ENCODE measurements at places on chromosomes 5 and 9.

GRCh38 chr9:125436613-125437443 lies 175.2 kb downstream of the GAPVD1 start:
- no peak for DNase-seq

- DNase-seq, result peak; percentile 27
These were observed 98.6 kb downstream of the FBXW11 start for GRCh38 chr5:171907725-171908343.

DNA sequence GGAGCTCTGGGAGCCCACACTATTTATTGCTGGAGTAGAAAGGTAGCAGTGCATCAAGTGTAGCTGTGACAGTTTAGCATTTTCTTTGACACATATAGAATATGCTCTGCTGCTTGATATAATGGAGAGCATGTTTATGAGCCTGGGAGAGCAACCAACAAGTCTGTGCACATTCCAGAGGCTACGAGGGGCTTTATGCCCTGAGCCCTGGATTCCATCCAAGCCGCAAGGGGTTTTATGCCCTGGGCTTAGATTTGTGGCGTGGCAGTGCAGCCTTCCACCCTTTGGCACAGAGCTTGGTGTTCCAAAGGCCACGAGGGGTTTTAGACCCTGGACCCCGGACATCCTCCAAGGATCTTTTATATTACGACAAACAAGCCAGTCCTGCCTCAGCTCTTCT lies 14.6 kb downstream of the CDH6 start:
- DNase-seq, result no peak

- no peak for DNase-seq
These were observed 10.4 kb upstream of the SLC30A5 start for GRCh38 chr5:69083412-69083811.

- no peak for DNase-seq
These were observed 1060.5 kb upstream of the DMAC1 start for GRCh38 chr9:8860086-8860485.

DNA sequence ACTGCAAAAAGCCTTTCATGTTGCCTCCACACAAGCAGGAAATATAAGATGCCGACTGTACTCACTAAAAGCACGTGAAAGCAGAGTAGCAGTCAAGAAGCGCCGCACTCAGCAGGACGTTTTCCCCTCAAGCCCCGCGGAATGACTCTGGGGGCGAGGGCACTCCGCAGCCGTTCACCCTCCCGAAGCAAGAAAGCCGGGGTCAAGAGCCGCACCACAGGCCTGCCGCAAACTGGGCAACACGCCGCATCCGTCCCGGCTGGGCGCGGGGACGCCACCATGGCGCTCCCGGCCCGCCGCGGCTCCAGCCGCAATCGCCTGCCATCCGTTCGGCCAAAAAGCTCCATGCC lies 364 bp downstream of the RPS6 start:
- no peak for DNase-seq

- DNase-seq, result no peak
These were observed 1.4 kb upstream of the AGGF1 start for GRCh38 chr5:77028631-77029375.

DNA sequence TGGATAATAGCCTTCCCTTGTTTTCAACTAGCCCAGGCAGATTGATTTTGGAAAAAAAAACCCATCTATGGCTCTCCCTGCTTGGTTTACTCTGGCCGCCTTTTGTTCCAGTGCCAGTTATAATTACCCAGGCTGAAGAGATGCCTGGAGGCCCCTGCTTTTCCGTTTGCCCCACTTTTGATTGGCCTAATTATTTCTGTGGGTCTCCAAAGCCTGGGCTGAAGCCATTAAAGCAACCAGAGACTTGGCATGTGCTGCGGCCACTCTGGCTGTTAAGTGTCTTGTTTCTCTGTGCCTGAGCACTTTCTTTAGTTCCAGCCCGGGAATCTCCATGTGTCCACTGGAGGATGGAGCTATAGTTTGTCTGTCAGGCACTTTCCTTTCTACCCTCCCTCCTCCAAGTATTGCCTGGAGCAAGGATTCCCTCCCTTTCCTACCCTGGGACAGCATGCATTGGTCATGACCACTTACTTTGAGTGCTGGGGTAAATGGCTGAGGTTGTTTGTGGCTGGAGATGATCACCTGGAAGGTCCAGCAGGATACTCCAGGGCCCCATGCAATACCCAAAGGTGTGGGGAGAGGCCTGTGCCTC lies 105.1 kb upstream of the CTSL start:
- no peak for DNase-seq

GRCh38 chr9:7137571-7137970 lies 379.8 kb downstream of the KDM4C start:
- no peak for DNase-seq

DNA sequence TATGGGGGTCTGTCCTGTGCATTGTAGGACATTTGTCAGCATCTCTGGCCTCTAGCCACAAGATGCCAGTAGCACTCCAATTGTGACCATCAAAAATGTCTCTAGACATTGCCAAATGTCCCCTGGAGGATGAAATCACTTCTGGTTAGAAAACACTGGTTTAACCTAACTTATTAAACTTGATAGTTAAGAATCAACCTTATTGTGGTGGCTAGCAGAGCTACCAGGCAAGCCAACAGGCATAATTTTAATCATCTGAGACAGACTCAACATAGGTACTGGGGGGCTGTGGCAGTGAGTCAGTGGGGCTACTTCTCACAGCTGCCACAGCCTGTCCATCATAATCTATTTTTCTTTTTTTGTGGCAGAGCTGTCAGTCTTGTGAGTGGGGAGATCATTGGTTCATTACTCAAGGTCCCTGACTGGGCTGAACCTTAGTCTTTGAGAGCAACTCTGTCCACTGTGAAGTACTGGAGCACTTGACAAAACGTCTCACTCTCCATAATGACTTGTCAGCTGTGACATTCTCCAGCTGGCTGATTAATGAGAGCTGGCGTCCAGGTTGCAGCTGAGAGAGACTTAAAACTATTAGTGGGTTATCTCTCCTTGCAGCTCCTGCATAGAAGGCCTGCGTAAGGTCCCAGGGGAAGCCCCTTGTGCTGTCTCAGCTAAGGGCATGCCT lies 107.9 kb downstream of the DCP2 start:
- no peak for DNase-seq

DNA sequence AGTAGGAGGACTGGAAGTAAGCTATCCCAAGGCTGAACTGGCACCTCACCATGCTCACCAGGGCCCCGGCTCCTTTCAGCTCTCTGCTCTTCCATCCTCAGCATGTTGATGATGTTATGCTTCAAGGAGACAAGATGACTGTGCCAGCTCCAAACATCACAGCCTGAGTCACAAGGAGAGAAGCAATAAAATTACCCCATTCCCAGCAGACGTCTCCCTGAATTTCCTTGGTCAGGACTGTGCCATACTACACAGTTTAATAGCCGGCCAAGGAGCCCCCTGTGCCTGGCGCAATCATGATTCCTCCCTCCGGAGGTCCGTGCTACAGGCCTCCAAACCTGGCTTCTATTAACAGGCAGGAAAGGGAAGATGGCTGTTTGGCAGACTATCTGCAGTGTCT lies 51.2 kb upstream of the ROR2 start:
- no peak for DNase-seq

GRCh38 chr5:98333921-98334320 lies 439.5 kb upstream of the RGMB start:
- DNase-seq, result no peak

GRCh38 chr9:78189001-78189400 lies 46.9 kb upstream of the CEP78 start:
- DNase-seq, result no peak

DNA sequence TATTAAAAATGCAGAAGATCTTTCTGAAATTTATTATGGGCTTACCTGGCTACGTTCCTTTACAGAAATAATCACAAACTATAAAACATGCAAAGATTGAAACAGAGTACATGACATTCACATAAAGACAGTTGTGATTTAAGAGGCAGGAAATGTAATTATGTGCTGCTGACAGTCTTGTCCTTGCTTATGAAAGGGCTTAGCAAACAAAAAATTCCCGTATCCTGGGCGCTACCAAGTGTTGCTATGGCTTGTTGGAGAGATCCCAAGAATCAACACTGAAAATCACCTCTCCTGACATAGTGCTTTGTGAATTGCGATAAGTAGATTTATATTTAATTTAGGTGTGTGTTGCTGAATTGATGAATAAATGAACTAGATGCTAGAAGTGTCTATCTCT lies 352.5 kb upstream of the C9orf72 start:
- DNase-seq, result no peak

DNA sequence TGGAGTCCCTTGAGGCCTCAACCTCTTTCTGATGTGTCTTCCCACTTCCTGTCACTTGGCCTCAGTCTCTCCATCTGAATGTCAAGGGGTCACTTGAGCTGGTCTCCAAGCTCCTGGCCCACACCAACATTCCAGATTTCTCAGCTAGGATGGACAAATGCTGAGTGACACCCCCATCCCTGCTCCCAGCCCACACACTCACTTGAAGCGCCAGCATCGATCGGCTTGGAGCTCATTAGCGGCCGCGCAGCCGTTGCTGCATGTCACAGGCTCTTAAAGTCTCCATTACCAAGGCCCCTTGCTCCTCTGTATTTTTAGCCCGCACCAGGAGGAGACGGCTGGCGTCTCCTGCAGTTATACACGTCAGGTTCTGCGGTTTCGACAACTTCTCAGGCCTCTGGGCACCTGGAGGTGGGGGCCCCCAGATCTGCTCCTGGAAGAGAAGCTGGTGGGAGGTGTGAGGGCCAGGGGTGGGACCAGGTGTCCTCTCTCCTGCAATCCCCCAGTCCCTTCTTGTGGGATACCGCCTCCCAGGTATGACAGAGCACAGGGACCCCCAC lies 33.4 kb upstream of the ARAP3 start:
- DNase-seq, result no peak

DNA sequence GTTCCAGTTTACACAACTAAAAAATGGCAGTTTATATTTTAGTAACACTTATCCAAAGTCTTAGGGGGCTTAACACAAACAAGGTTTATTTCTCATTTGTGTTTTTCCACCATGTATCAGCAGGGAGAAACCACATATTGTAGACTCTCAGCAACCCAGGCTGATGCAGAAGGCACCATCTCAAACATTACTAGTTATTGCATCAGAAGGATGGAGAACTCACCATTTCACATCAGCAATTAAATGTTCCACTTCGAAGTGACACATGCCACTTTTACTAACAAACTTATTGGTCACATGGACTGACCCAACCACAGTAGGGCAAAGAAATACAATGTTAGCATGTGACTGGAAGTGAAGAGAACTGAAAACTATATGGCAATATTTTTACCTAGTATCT lies 22.5 kb upstream of the SMC2 start:
- no peak for DNase-seq

- no peak for DNase-seq
These were observed 43.5 kb downstream of the DMAC1 start for GRCh38 chr9:7756088-7756487.

DNA sequence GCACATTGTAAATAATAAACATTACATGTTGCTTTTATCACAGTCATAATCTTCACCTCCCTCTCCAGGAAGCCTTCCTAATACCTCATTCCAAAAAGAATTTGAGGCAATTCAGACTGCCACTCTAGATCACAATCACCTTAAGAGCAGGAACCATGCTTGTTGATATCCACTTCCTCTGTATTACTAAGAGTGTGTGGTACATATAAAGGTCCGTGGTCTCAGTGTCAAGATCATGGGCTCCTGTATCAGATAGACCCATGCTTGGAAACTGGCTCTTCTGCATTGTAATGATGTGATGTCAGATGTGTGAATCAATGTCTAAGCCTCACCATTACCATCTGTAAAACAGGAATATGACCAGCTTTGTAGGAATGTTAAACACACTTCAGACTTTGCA lies 114.1 kb downstream of the SPOCK1 start:
- no peak for DNase-seq
